ENCODE measurements at places on chromosomes 12 and 14.

GRCh38 chr14:106538201-106538600 is 1011.8 kb downstream of the TMEM121 start:
- no peak for DNase-seq

GRCh38 chr14:97177635-97178034 is 380.5 kb downstream of the VRK1 start:
- DNase-seq: no peak

DNA sequence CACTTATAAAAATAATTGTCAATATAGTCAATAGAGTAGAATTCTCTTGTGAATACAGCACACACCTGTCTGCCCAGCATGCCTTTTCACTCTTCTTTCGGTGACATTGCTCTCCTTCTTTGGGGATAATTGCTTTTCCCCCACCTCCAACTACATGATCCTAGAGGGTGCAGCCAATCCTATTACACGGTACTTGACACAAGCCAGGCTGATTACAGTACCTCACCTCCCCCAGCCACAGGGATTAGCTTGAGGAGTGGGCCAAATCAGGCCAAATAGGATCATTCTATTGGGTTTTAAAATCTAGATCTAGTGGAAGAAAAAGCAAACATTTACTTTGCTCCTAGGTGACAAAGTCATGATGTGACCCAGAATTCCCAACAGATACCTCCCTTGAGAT is 16.8 kb upstream of the NFYB start:
- DNase-seq: no peak

DNA sequence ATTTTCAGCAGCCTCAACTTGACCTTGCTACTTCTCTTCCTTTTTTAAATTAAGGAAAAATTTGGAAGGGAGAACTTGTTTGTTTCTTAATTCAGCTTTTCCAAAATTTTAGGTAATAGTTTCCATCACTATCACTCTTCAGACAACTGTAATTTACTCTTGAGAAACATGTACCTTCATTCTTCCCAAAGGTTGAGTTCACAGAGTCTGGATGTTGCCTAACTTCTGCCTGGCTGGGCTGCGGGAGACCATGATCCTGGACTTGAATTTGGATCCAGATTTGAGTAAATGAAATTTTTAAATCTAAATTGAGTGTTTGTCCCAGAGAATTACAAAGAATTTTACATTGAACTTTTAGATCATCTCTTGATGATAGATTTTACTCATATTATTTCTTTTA is 193.1 kb downstream of the CCDC91 start:
- DNase-seq: no peak

GRCh38 chr14:104966981-104967385 is 11.2 kb downstream of the AHNAK2 start:
- no peak for DNase-seq

- DNase-seq: no peak
Measured at GRCh38 chr12:122659579-122659978, 43.6 kb downstream of the HCAR2 start.

DNA sequence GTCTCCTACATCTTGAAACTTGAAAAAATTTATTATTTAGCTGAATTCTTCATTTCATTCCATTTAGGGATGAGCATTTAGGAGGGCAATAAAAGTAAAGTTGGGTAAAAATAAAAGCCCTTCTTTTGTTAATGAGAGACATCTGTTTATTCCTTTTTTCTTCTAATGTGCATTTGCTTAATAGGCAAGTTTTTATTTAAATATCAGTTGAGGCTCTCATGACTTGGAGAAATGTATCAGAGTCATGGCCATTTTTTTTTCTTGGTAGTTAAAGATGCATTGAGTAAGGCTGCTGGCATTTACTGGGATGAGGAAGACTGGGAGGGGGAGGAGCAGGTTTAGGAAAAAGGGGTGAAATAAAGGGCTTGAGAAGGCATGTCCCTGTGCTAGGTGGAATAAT is 609.9 kb upstream of the TMEM132C start:
- DNase-seq: no peak
